SJCRH30 (cell line): ENCODE measurements at places on chromosomes 3 and 15.

- no peaks in the 10 kb centered on the region for H3K36me3 ChIP-seq
- H3K4me1 ChIP-seq = peaks cover 2% of the 10 kb centered on the region
- no peaks in the 10 kb centered on the region for H3K27me3 ChIP-seq
- no peak for DNase-seq
Observed at GRCh38 chr3:190586631-190587011, 72.7 kb downstream of the IL1RAP start.

GRCh38 chr15:70023064-70023768, 74.5 kb downstream of the TLE3 start:
- H3K4me1 ChIP-seq = peaks cover 40% of the 10 kb centered on the region
- no peaks in the 10 kb centered on the region for H3K36me3 ChIP-seq
- H3K4me3 ChIP-seq = peak overlapping the region; percentile 18
- peak overlapping the region; percentile 27 for H3K27ac ChIP-seq
- peak; percentile 57 for DNase-seq

DNA sequence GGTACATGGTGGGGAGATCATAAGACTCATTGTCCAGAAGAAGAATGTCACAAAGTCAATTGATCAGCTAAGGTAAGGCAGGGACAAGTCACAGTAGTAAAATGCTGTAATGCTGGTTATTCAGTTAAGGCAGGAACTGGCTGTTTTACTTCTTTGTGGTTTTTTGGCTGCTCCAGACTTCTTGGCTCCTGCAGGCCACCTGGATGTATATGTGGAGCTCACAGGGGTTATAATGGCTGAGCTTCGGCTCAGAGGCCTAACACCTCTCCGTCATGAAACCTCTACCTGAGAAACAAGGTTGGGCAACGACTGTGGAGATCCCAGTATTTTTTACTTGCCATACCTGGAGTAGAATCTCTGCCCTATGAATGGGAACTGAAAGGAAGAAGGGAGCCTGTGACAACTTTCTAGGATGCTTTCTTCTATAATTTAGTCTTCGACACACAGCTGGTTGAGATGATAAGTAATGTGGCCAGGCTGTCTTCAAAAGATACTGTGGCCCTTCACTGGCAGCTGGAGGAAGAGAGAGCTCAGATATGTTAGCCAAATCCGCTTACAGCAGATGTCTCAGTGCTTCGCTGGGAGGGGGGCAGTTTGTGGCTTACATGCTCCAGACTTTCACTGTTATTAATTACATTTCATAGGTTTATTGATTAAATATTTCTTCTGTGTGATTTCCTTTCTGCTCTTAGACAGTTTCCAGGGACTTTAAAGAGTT, 887.8 kb downstream of the IGSF11 start:
- H3K27me3 ChIP-seq = no peaks in the 10 kb centered on the region
- H3K4me1 ChIP-seq = no peaks in the 10 kb centered on the region

GRCh38 chr15:25543196-25543595, 104.4 kb upstream of the UBE3A start:
- H3K4me1 ChIP-seq = peaks cover 34% of the 10 kb centered on the region
- peak overlapping the region; percentile 71 for H3K27ac ChIP-seq
- H3K4me3 ChIP-seq = no peak overlapping the region

DNA sequence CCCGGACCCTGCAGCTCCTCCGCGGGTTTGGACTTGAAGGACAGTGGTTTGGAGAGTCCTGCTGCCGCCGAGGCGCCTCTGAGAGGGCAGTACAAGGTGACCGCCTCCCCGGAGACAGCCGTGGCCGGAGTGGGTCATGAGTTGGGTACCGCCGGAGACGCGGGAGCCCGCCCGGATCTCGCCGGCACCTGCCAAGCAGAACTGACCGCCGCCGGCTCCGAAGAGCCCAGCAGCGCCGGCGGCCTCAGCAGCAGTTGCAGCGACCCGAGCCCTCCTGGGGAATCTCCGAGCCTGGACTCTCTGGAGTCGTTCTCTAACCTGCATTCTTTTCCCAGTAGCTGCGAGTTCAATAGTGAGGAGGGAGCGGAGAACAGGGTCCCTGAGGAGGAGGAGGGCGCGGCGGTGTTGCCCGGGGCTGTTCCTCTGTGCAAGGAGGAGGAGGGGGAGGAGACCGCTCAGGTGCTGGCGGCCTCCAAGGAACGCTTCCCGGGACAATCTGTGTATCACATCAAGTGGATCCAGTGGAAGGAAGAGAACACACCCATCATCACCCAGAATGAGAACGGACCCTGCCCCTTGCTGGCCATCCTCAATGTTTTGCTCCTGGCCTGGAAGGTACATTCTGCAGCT, 634 bp downstream of the MINDY2 start:
- no peaks in the 10 kb centered on the region for H3K27me3 ChIP-seq
- H3K27ac ChIP-seq = peak overlapping the region; percentile 68
- H3K36me3 ChIP-seq = no peaks in the 10 kb centered on the region
- peak overlapping the region; percentile 82 for H3K4me3 ChIP-seq

GRCh38 chr3:65723985-65724384, 314.7 kb downstream of the MAGI1 start:
- no peak for DNase-seq
- H3K27ac ChIP-seq = no peak overlapping the region
- no peak overlapping the region for H3K4me3 ChIP-seq
- peaks cover 24% of the 10 kb centered on the region for H3K4me1 ChIP-seq

DNA sequence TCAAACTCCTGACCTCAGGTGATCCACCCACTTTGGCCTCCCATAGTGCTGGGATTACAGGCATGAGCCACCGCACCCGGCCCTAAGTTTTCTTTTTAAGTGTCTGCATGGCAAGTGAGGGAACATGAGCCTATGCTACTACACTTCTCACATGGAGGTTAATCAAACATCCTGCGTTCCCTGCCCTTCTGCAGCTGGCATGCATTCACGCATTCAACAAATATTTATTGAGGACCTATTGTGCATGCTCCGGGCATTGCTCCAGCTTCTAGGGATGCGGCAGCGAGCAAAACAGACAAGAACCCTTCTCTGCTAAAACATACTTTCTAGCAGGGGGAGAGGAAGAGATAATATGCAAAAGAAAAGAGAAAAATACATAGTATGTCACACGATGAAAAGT, 42.6 kb upstream of the ACKR4 start:
- peaks cover 2% of the 10 kb centered on the region; the same call in 1 of the 2 replicates for H3K4me1 ChIP-seq
- H3K27ac ChIP-seq = no peak overlapping the region
- no peaks in the 10 kb centered on the region for H3K27me3 ChIP-seq
- DNase-seq = no peak

- no peaks in the 10 kb centered on the region for H3K27me3 ChIP-seq
- DNase-seq = no peak
- H3K4me1 ChIP-seq = peaks cover 15% of the 10 kb centered on the region
- no peaks in the 10 kb centered on the region for H3K36me3 ChIP-seq
Observed at GRCh38 chr3:178202194-178202593, 334.0 kb upstream of the KCNMB2 start.

- peak overlapping the region; percentile 88; the same call in 1 of the 2 replicates for H3K27ac ChIP-seq
- H3K36me3 ChIP-seq = no peaks in the 10 kb centered on the region; the same call in 1 of the 2 replicates
- peak overlapping the region; percentile 86 for H3K4me3 ChIP-seq
- H3K27me3 ChIP-seq = no peaks in the 10 kb centered on the region
- DNase-seq = peak; percentile 59
- H3K4me1 ChIP-seq = peaks cover 45% of the 10 kb centered on the region
Observed at GRCh38 chr15:70095408-70096214, 2.1 kb downstream of the TLE3 start.

GRCh38 chr15:60101416-60101815, 97.3 kb downstream of the FOXB1 start:
- H3K27me3 ChIP-seq = no peaks in the 10 kb centered on the region; the same call in 1 of the 2 replicates
- H3K4me3 ChIP-seq = no peak overlapping the region
- peak; percentile 68 for DNase-seq
- H3K36me3 ChIP-seq = no peaks in the 10 kb centered on the region
- H3K27ac ChIP-seq = no peak overlapping the region

DNA sequence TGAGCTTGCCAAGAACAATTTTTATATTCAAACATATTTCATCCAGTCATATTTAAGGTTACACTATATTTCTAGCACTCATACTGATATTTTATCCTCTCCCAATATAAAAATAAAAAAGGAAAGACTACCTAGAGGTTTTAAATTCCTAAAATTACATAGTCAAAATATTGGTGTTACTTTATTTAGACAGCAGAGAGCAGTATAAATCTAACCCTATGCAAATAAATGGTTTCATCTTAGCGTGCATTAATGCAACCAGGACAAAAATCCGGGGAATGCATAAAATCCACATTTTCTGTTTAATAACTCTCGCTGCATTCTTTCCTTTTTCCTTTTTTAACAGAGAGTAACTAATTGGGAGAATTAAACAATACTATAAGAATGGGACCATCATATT, 1447.4 kb upstream of the ALCAM start:
- no peak for DNase-seq
- no peaks in the 10 kb centered on the region for H3K4me1 ChIP-seq
- H3K4me3 ChIP-seq = no peak overlapping the region
- H3K36me3 ChIP-seq = no peaks in the 10 kb centered on the region
- H3K27ac ChIP-seq = no peak overlapping the region
- H3K27me3 ChIP-seq = no peaks in the 10 kb centered on the region

GRCh38 chr3:50675179-50676030, 678 bp downstream of the DOCK3 start:
- H3K4me3 ChIP-seq = no peak overlapping the region
- DNase-seq = no peak
- 0 out of 2 replicates have a peak, but pooled peaks cover 4% of the 10 kb centered on the region for H3K27me3 ChIP-seq
- H3K27ac ChIP-seq = no peak overlapping the region
- no peaks in the 10 kb centered on the region for H3K4me1 ChIP-seq

DNA sequence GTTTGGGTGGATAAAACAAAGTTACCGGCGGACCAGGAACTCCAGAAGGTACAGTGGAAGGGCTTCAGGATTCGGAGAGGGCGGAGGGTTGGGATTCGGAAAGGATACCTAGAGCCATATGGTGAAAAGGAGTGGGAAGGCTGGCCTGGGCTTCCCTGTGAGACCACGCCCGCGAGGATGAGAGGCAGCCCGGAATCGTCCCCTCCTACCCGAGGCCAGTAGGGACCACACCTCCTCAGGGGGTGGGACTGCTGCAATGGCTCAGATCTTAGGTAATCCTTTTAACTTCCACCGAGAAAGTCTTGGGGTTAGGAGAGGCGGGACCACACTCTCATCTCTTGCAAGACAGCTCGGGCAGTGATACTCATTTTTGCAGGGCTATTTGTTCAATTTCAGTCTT, 511.3 kb downstream of the OCA2 start:
- H3K36me3 ChIP-seq = no peaks in the 10 kb centered on the region
- H3K4me1 ChIP-seq = no peaks in the 10 kb centered on the region
- H3K27me3 ChIP-seq = peaks cover 7% of the 10 kb centered on the region
- no peak for DNase-seq

DNA sequence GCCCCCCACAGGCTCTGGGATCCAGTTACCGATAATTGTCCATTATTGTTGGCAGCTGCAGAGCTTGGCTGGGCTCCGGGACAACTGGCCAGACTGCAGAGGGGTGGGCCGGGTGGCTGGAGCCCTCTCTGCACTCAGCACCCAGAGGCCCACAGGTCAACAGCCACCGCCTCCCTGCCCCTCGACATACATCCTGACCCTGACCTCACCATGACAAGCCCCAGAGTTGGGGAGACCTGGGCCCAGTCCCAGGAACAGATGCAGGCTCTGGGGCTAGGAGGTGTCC, 22.4 kb downstream of the PTH1R start:
- H3K4me3 ChIP-seq = peak overlapping the region; percentile 66
- no peak overlapping the region for H3K27ac ChIP-seq
- peaks cover 6% of the 10 kb centered on the region; the same call in 1 of the 2 replicates for H3K4me1 ChIP-seq
- H3K36me3 ChIP-seq = no peaks in the 10 kb centered on the region
- DNase-seq = peak; percentile 38

DNA sequence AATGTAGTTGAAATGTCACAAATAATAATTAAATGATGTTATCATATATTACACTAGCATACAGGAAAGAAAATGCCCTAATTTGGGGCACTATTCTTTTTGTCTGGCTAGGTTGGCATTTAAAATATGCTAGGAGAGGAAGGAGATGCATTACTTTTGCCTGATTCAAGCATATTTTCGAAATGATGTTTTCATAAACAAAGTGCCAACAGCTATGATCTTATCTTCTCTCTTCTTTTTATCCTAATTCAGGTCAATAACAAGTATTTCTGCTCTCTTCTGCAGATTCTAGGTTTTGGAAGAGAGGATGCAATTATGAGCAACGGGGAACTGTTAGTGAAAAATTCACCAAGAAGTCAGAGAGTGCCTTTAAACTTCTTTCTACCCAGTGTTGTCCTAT, 55.8 kb upstream of the NR2F2 start:
- no peak for DNase-seq
- peaks cover 3% of the 10 kb centered on the region; the same call in 1 of the 2 replicates for H3K4me1 ChIP-seq
- no peak overlapping the region for H3K27ac ChIP-seq

GRCh38 chr3:56914646-56915045, 112.9 kb upstream of the ARHGEF3 start:
- no peaks in the 10 kb centered on the region for H3K36me3 ChIP-seq
- no peaks in the 10 kb centered on the region for H3K27me3 ChIP-seq
- H3K4me3 ChIP-seq = no peak overlapping the region
- H3K4me1 ChIP-seq = no peaks in the 10 kb centered on the region
- DNase-seq = no peak
- no peak overlapping the region for H3K27ac ChIP-seq

GRCh38 chr3:157201648-157202278, 41.8 kb upstream of the CCNL1 start:
- no peaks in the 10 kb centered on the region for H3K4me1 ChIP-seq
- H3K36me3 ChIP-seq = no peaks in the 10 kb centered on the region
- no peak overlapping the region for H3K27ac ChIP-seq
- H3K4me3 ChIP-seq = no peak overlapping the region
- no peak for DNase-seq

DNA sequence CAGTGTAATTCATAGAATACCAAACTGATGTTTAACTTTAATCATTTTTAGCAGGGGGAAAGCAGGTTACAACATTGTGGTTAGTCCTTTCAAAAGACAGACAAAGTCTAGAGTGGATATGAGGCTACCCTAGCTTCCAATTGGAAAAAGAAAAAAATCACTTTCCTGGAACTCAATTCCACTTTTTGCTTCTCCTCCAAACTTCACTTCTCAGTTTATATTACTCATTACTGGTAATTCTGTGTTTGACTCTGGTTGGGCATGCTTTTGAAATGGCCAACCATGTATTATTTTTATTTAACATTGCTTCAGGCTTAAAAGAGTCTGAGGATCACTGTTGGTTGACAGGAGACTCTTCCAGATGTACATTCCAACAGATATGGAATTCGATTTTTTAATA, 84.8 kb downstream of the RAP2B start:
- no peak overlapping the region for H3K27ac ChIP-seq
- no peaks in the 10 kb centered on the region for H3K36me3 ChIP-seq
- H3K4me3 ChIP-seq = no peak overlapping the region
- DNase-seq = no peak
- no peaks in the 10 kb centered on the region for H3K27me3 ChIP-seq
